ENCODE measurements at places on chromosomes 6 and 20. TPM values are rescaled to one million over a fixed set of nuclear protein-coding genes. Genes with fewer than 3 reads are reported as not detected.

GRCh38 chr20:658731-659291, 5.8 kb upstream of the SRXN1 start:
- H3K4me3 ChIP-seq, result no peak overlapping the region
- H3K4me1 ChIP-seq, result peaks cover 23% of the 10 kb centered on the region

DNA sequence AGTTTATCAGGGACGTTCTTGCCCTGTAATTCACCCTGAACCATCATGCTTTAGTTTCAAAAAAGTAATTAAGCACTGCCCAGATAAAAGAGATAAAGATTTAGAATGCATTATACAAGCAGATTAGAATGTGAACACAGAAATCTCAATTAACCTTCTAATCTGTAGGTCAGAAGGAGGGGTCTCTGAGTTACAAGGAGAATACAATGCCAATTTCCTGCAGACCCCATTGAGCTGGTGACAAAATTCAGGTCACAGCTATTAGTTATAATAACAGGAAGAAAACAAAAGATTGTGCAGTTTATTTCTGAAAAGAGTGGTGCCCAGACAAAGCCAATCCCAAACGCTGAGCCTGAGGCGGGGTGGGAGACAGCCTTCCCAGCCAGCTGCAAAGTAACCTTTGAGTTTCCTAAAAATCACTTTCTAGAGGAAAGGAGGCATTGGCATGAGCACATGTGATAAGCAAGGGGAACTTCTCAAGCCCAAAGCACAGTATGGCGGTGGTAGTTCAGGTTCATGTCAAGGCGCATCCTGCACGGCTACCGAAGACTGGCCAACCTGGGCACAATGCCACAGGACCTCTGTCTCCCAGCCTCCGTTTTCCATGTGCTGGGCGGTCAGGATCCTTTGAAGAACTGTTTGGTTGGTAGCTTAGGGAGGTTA, 192.5 kb downstream of the TTLL2 start:
- no peaks in the 10 kb centered on the region for H3K27me3 ChIP-seq
- H3K4me3 ChIP-seq, result no peak overlapping the region
- DNase-seq, result no peak
- H3K27ac ChIP-seq, result no peak overlapping the region

GRCh38 chr20:24567508-24567907, 98.1 kb downstream of the SYNDIG1 start:
- H3K36me3 ChIP-seq, result no peaks in the 10 kb centered on the region
- H3K27ac ChIP-seq, result no peak overlapping the region
- H3K4me3 ChIP-seq, result no peak overlapping the region
- no peak for DNase-seq

- no peak overlapping the region for H3K4me3 ChIP-seq
- no peaks in the 10 kb centered on the region for H3K27me3 ChIP-seq
- H3K36me3 ChIP-seq, result no peaks in the 10 kb centered on the region
- H3K27ac ChIP-seq, result no peak overlapping the region
- no peak for DNase-seq
- peaks cover 22% of the 10 kb centered on the region for H3K4me1 ChIP-seq
Observed at GRCh38 chr6:56804996-56805395, 149.9 kb upstream of the BEND6 start.

GRCh38 chr6:83168556-83168955, 24.5 kb downstream of the PGM3 start:
- H3K36me3 ChIP-seq, result peaks cover 37% of the 10 kb centered on the region
- no peaks in the 10 kb centered on the region for H3K27me3 ChIP-seq
- H3K27ac ChIP-seq, result no peak overlapping the region
- no peaks in the 10 kb centered on the region for H3K4me1 ChIP-seq

GRCh38 chr6:133408543-133408942, 167.4 kb downstream of the EYA4 start:
- no peaks in the 10 kb centered on the region for H3K4me1 ChIP-seq
- no peaks in the 10 kb centered on the region for H3K27me3 ChIP-seq
- no peak overlapping the region for H3K4me3 ChIP-seq

DNA sequence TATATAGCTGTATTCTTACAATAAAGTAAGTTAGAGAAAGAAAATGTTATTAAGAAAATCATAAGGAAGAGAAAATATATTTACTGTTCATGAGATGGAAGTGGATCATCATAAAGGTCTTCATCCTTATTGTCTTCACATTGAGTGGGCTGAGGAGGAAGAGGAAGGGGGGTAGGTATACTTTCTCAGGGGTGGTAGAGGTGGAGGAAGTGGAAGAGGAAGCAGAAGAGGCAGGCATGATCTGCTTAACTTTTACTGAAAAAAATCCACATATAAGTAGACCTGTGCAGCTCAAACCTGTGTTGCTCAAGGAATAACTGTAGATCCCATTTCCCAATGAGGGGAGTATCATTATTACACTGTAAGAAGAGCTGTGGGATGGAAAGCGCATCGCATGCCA, 714.2 kb downstream of the KIF16B start:
- H3K27ac ChIP-seq, result no peak overlapping the region
- H3K36me3 ChIP-seq, result no peaks in the 10 kb centered on the region
- no peak overlapping the region for H3K4me3 ChIP-seq
- H3K4me1 ChIP-seq, result no peaks in the 10 kb centered on the region
- no peaks in the 10 kb centered on the region for H3K27me3 ChIP-seq
- DNase-seq, result no peak

DNA sequence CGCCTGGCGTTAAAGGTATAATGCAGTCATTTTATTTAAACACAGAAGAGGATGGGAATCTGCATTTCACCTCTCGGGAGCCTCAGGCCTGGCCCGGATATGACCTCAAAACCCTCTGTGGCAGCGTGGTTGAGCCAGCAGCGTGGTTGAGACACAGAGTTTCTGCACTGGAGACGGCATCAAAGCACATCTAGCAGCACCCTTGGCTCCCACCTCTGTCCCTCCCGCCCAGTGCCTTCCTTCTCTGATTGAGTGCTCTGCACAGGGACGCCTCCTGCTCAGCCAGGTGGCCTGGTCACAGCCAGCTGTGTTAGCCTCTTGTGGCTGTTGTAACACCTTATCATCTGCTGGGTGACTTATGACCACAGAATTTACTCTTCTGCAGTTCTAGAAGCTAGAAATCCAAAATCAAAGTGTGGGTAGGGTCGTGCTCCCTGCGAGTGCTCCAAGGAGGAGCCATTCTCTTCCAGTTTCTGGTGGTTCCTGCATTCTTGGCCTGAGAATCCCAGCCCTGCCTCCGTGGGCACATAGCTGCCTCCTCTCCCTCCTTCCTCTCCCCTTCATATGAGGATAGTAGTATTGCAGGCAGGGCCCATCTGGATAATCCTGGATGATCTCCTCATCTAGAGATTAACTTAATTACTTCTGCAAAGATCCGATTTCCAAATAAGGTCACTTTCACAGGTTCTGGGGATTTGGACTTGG, 156.7 kb downstream of the SYCP2 start:
- no peak for DNase-seq
- peaks cover 8% of the 10 kb centered on the region for H3K27me3 ChIP-seq
- no peaks in the 10 kb centered on the region for H3K4me1 ChIP-seq
- no peak overlapping the region for H3K4me3 ChIP-seq

DNA sequence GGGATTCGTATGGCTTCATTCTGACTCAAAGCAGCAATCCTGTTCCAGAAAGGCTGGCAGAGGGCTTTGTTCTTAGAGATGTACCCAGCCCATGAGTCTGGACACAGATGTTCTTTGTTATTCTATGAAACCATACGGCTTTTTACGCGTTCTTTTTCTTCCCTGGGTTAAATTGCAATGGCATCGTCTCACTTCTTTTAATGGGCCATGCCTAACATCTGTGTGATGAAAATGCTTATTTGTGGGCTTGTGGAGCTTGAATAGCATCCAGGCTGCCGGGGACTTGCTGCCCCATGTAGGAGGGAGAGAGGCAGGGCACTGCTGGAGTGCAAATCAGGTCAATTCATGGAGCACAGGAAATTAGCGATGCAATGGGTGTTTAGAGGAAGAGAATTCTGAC, 19.4 kb downstream of the FAM50B start:
- peaks cover 17% of the 10 kb centered on the region for H3K4me1 ChIP-seq
- peaks cover 3% of the 10 kb centered on the region for H3K27me3 ChIP-seq
- no peaks in the 10 kb centered on the region for H3K36me3 ChIP-seq
- no peak overlapping the region for H3K27ac ChIP-seq
- no peak overlapping the region for H3K4me3 ChIP-seq

GRCh38 chr6:142071981-142072380, 60.7 kb upstream of the GJE1 start:
- H3K4me1 ChIP-seq, result no peaks in the 10 kb centered on the region
- H3K4me3 ChIP-seq, result no peak overlapping the region
- no peak for DNase-seq
- H3K27me3 ChIP-seq, result no peaks in the 10 kb centered on the region
- H3K27ac ChIP-seq, result no peak overlapping the region

DNA sequence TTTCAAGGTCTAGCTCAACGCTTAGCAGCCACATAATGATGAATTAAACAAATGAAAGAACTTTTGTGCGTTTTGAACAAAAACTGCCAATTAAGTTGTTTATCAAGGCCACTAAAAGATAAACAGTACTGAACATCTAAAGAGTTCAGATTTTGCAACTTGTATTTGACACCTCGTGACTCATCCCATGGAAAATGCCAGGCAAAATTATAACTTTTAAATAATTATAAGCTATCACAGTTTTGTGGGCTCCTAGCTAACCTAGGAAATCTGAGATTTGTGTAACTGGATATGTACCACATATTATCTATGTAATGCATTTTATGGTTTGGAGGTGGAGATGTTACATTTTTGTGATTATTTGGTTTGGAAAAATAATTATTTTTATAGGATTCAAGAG, 9.6 kb upstream of the BAG2 start:
- H3K27me3 ChIP-seq, result no peaks in the 10 kb centered on the region
- H3K4me1 ChIP-seq, result peaks cover 9% of the 10 kb centered on the region
- H3K36me3 ChIP-seq, result peaks cover 7% of the 10 kb centered on the region
- DNase-seq, result no peak
- H3K27ac ChIP-seq, result no peak overlapping the region
- no peak overlapping the region for H3K4me3 ChIP-seq

GRCh38 chr6:81818901-81819361, 66.5 kb upstream of the TENT5A start:
- H3K4me1 ChIP-seq, result no peaks in the 10 kb centered on the region
- H3K27me3 ChIP-seq, result no peaks in the 10 kb centered on the region
- DNase-seq, result no peak
- no peaks in the 10 kb centered on the region for H3K36me3 ChIP-seq
- H3K4me3 ChIP-seq, result no peak overlapping the region

- H3K36me3 ChIP-seq, result no peaks in the 10 kb centered on the region
- H3K4me1 ChIP-seq, result no peaks in the 10 kb centered on the region
- H3K4me3 ChIP-seq, result no peak overlapping the region
- no peak overlapping the region for H3K27ac ChIP-seq
Observed at GRCh38 chr20:32465092-32465900, 107.2 kb downstream of the ASXL1 start.

GRCh38 chr20:45320948-45321595, 13.0 kb upstream of the MATN4 start:
- H3K27ac ChIP-seq, result no peak overlapping the region
- no peak for DNase-seq
- peaks cover 13% of the 10 kb centered on the region for H3K27me3 ChIP-seq
- H3K4me3 ChIP-seq, result no peak overlapping the region

GRCh38 chr6:144776031-144776819, 491.1 kb downstream of the UTRN start:
- DNase-seq, result no peak
- no peaks in the 10 kb centered on the region for H3K27me3 ChIP-seq
- H3K36me3 ChIP-seq, result no peaks in the 10 kb centered on the region
- H3K4me3 ChIP-seq, result no peak overlapping the region

DNA sequence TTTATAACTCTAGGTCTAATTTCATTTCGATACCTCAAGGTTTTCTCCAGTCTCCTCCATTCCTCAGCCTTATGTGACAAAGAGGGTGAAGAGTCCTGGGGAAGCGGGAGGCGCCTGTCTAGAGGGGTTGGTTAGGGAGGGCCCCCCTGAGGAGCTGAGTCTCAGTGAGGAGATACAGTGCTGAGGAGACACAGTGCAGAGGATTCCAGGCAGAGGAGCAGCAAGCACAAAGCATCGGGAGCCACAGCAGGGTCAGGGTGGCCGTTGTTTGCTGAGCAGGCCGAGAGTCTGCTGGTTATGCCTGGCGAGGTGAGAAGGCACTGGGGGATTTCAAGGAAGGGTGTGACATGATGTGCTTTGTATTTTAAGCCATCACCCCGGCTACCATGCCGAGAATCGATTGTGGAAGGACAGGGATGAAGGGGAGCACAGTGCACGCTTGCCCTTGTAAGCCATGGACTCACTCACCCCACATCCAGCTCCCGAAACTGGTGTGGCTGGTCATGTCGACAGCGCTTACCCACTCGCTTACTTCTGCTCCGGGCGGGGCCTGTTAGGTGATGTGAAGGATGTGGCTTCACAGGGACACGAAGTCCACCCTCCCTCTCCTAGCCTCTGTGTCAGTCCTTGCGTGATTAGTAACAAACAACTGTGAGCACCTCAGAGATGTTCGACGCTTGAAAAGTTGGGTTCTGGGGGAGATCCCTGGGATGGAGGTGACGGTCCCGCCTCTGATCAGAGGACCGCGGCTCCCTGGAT, 30.2 kb downstream of the FAM50B start:
- no peak overlapping the region for H3K4me3 ChIP-seq
- no peak for DNase-seq
- no peaks in the 10 kb centered on the region for H3K36me3 ChIP-seq
- no peaks in the 10 kb centered on the region for H3K27me3 ChIP-seq
- peaks cover 10% of the 10 kb centered on the region for H3K4me1 ChIP-seq

- H3K27ac ChIP-seq, result no peak overlapping the region
- no peak overlapping the region for H3K4me3 ChIP-seq
- DNase-seq, result no peak
- H3K4me1 ChIP-seq, result no peaks in the 10 kb centered on the region
- H3K36me3 ChIP-seq, result no peaks in the 10 kb centered on the region
Observed at GRCh38 chr20:46206025-46206424, 87.9 kb downstream of the CD40 start.

DNA sequence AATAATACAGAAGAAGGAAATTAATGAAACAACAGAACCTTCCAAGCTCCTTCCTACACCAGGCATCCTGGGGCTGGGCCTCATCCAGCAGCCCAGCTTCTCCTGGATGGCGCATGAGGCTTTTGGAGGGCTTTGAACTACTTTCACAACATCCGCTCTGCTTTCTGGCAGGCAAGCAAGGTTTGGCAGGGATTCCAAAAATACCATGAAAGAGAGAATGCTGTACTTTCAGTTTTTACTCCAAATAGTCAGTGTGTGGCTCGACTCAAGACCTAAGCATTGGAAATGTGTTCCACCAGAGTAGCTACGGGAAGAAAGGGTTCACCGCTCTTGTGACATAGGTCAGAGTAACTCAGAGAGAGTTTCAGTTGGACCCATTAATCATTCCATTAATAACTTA, 125.4 kb downstream of the OPRM1 start:
- no peak overlapping the region for H3K27ac ChIP-seq
- no peak overlapping the region for H3K4me3 ChIP-seq
- no peak for DNase-seq
- no peaks in the 10 kb centered on the region for H3K4me1 ChIP-seq
- H3K36me3 ChIP-seq, result no peaks in the 10 kb centered on the region
- no peaks in the 10 kb centered on the region for H3K27me3 ChIP-seq

Gene PCSK2
- polyA plus RNA-seq, result not detected

Gene SOBP
- polyA plus RNA-seq, result not detected

Gene PGC
- not detected for polyA plus RNA-seq

Gene FAM217A
- polyA plus RNA-seq, result not detected

Gene GINS1
- 9.0 TPM for polyA plus RNA-seq

Gene MYMX
- polyA plus RNA-seq, result not detected

Gene OR12D3
- polyA plus RNA-seq, result not detected

Gene SEL1L2
- polyA plus RNA-seq, result not detected

Gene WFDC10B
- not detected for polyA plus RNA-seq

Measured in keratinocyte (primary cell).